ENCODE measurements at places on chromosomes 3 and 15.

GRCh38 chr15:57403017-57403416, 26.7 kb downstream of the CGNL1 start:
- no peak for DNase-seq

DNA sequence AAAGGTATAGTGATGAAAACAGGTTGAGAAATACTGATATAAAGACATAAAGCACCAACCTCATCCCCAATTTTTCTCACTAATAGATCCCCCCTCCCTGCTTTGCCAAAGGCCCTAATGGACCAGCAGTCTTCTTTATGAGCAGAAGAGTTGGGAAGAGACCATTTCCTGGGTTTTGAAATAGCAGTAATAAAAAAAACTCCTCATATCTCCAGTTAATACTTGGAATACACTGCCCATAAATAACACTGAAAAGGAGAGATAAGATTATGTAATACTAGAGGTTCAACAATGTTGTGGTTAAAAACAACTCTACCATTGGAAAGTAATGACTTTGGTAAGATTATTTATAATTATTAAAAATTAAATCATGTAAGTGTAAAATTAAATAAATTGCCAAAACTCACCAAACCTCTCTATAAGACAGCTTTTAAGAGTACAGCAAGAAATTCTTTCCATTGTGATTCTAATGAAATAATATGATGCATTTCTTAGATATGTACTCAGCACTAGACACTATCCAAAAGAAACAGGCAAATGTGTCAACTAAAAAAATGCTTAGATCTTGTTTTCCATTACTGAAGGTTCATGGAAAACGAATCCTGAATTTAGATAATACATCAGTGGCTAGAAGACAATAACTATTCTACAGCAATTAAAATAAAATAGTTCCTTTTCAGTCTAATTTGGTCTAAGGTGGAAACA, 88.2 kb downstream of the FAIM start:
- no peak for DNase-seq

GRCh38 chr15:39999538-40000200, 39.3 kb downstream of the SRP14 start:
- DNase-seq: no peak

GRCh38 chr3:131786386-131786785, 248.4 kb downstream of the CPNE4 start:
- no peak for DNase-seq

DNA sequence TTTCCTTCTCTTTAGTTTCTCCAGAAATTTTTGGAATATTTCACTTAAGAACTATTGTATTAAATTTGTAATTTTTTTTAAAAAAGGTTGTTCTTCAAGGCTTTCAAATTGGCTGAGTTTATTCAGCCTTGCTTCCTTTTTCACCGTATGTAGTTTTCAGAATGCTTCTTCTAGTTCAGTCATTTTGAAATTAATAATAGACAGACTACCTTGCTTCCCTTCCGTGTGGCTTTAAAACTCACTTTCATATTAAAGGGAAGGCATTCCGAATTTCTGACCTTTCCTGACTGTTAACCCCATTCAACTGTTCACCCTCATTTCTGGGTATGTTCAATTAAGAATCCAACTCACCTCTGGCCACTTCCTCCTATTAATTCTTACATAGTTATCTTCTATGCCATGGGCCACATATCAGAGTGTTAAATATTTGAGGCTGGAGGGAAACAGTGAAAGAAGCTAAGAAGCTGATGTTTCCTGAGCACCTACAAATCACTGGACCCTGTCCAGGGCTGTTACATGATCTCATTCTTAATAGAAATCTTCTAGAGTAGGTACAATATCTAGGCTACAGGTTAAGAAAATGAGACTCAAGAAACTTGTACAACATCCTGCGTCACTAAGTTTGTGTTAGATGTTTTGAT, 237.5 kb downstream of the P3H2 start:
- DNase-seq: no peak

- DNase-seq: no peak
Measured at GRCh38 chr15:48631176-48631770, 14.2 kb downstream of the FBN1 start.

- DNase-seq: no peak
Measured at GRCh38 chr3:24562895-24563294, 68.2 kb upstream of the THRB start.

- no peak for DNase-seq
Measured at GRCh38 chr15:78208341-78208844, 26.0 kb downstream of the ACSBG1 start.

- DNase-seq: no peak
Measured at GRCh38 chr3:157738441-157738840, 235.2 kb upstream of the VEPH1 start.

GRCh38 chr3:69309814-69310213, 76.1 kb downstream of the FRMD4B start:
- DNase-seq: no peak

All from stimulated activated CD4-positive, alpha-beta T cell treated with anti-CD3 and anti-CD28 coated beads, Interleukin-15, amount 100 ng/mL, for 48 hours (primary cell).